ENCODE measurements at places on chromosomes 5 and 9.
A peak's percentile ranks its signal among the peaks of the same experiment; 100 is the strongest.

GRCh38 chr5:135034236-135034962, 371 bp upstream of the PITX1 start:
- peak; percentile 45 for DNase-seq

DNA sequence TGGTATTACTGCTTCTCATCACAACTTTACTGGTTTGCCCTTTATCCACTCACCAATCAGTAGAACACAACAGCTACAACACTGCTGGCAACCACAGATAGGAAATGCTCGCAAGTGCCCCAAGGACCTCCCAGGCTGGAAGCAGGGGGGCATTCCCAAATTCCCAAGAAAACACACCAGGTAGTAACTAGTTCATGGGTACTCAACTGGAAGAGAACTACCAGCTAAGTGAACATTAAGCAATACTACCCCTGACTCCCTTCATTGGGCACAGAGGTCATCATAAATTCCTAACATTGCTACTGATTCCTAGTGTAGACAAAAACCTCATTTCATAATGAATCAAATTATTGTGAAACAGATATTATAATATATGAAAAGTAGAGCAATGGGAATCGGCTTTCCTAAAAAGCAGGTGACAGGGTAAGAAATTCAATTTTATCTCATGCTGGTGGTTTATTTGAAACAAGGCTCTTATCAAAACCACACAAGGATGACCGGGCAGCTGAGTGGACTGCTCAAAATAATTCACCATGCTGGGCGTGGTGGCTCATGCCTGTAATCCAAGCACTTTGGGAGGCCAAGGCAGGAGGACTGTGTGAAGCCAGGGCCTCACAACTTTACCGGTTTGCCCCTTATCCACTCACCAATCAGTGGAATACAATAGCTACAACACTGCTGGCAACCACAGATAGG, 81.6 kb downstream of the TLE1 start:
- no peak for DNase-seq

DNA sequence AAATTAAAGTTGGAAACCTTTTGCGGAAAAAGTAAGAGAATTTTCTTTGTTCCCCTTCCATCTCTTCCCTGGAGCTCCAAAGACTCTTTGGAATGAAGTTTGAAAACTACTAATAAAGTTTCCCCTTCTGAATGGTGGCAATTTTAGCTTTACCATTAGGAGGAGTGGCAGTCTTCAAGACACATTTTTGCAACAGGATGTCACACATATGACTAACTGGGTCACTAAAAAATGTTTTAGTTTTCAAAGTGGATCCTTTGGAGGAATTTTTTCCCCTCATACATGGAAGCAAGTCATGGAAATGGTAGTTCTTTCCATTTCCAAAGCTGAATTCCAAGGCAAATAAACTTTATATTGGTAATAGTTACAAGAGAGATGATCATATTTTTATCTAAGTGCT, 15.6 kb downstream of the FBXO4 start:
- no peak for DNase-seq

DNA sequence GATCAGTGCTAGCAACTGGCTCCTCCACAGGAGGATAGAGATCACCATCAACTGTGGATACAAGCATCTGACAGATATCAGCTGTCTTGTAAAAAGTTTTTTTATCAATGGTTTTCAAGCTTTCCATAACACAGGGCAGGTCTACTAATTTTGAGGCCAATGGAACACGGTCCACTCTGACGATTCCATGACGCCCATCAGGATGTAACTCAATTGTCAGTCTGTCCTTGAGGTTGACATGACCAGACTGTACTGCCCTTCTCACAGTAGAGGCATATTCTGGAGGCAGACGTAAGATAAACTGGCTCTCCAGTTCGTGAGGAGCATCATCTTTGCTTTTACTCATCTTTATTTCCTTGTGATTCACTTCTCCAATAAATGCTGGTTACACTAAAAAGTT, 885 bp downstream of the TAF7 start:
- no peak for DNase-seq

GRCh38 chr5:157548513-157549282, 26.9 kb downstream of the ADAM19 start:
- no peak for DNase-seq

GRCh38 chr5:82408033-82408432, 129.9 kb upstream of the RPS23 start:
- peak; percentile 63 for DNase-seq

DNA sequence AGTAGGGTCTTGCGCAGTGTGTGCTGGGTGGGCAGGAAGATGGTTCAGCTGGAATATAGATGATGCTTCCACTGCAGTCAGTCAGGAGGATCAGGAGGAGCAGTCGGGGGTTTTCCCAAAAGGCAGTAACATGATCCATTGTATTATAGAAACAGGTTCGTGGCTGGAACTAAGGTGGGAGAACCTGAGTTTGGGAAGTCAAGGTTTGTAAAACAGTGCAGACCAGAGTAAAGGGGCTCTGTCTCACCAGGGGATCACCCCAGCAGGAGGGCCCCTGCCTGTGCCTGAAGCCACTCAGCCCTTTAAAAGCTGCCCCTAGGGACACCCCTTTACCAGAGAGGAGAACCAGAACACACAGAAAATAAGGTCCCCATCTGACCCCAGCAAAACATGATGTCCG, 213.4 kb downstream of the AUH start:
- no peak for DNase-seq

GRCh38 chr9:76657265-76657664, 107.0 kb upstream of the PCA3 start:
- no peak for DNase-seq

- DNase-seq: no peak
These were observed 207.1 kb downstream of the SGCD start for GRCh38 chr5:156534085-156534484.

DNA sequence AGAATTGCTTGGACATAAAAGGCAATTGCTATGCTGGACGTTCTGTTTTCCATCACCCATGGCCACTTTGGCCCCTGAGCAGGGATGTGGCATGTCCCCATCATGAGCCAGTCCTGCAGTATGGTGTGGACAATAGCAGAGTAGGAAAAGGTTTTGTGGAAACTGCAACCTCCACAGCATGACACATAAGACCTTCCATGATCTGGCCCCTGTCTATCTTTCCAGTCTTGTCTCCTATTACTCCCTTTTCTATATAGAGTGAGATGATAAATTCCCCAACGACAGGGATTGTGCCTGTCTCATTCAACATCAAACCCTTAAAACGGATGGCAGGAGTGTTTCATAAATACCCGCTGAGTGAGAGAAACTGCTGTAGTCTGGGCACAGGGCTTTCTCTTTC, 174.7 kb upstream of the PTCH1 start:
- DNase-seq: no peak

GRCh38 chr5:157610990-157611389, 35.4 kb upstream of the ADAM19 start:
- no peak for DNase-seq

DNA sequence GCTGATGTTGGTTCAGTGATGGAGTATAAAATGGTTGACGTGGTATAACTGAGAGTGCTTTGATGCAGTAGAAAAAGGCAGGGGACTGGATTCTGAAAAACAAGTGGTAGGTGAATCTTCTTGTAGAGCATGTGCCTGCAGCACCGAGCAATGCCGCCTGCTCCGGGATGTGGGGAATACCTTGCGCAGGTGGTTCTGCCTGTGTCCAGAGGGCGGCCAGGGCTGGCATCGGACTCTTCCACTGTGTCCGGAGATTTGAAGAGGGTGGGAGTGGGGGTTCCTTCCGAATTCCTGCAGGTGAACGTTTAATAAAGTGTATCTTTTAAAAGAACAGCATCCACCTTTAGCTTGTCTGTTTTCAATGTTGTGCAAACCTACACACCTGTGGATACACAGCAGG, 238.0 kb downstream of the FANCC start:
- DNase-seq: no peak

GRCh38 chr5:136731241-136731900, 366.0 kb upstream of the TRPC7 start:
- DNase-seq: no peak

GRCh38 chr5:94562327-94562971, 56.0 kb downstream of the KIAA0825 start:
- peak; percentile 3 for DNase-seq

DNA sequence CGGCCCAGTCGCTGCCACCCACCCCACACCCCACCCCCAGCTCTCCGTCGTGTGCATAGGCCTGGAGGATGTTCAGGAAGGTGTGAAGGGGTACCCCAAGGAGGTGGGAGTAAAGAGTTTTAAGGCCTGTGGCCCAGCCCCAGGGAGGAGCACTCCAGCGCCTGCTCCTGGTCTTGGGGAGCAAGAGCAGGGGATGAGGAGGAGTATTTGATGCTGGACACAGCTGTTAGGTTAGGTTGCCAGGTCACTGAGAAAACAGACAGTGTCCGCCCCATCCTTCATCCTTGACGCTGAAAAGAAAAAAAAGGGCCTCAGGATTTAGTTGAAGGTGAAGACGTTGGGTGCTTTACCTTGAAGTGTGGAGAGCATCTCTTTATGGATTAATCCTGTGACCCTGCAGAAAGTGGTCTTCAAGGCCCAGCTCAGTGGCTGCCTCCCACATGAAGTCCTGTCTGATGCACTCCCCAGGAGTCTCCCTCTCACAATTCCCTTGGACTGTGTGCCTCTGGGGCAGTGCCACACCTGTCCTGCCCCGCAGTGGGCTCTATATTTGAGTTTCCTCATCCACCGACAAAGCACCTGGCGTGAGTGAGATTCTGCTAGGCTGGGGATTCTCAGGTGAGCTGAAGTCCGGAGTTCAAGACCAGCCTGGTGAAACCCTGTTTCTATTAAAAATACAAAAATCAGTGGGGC, 101.8 kb downstream of the SPRY4 start:
- no peak for DNase-seq

GRCh38 chr9:127876026-127876763, 1.3 kb downstream of the AK1 start:
- DNase-seq: no peak

- no peak for DNase-seq
These were observed 101.0 kb upstream of the DMAC1 start for GRCh38 chr9:7900541-7900940.

- no peak for DNase-seq
These were observed 208.6 kb upstream of the ANKH start for GRCh38 chr5:15080219-15080618.

DNA sequence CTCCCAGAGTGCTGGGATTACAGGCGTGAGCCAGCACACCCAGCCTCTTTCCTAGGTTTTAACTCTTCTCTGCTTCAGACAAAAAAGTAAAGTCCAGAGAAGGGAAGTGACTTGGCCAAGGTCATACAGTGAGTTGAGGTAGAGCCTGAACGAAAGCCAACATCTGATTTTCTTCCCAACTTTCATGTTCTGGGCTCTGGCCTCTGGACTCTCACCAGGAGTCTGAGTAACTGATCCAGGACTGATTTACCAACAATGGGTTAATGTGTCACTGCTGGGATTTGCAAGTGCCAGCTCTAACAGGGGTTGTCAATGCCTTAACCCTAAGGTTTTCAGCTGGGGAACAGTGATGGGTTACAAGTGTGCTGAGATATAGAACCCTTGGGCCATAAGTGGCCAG, 32.2 kb upstream of the LARP1 start:
- DNase-seq: no peak

DNA sequence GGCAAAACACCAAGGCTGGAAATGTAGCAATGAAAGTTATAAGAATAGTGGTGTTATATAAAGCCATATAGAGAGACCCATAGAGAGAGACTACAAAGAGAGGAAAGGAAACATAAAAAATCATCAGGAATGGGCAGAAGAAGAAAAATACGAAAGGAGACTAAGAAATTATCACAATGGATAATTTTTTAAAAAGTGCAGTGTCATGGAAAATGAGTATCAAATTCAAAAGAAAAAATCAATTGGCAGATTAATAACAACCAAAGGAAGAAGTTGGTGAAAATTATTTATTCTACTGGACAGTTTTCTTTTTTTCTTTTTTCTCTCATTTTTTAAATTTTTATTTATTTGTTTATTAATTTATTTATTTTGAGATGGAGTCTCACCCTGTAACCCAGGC, 1488.4 kb upstream of the WWC1 start:
- DNase-seq: no peak

GRCh38 chr5:136021016-136021405, 7.8 kb upstream of the TGFBI start:
- no peak for DNase-seq
